ENCODE measurements at places on chromosomes 5 and 9. TPM values are rescaled to one million over a fixed set of nuclear protein-coding genes. Genes with fewer than 3 reads are reported as not detected.
A peak's percentile ranks its signal among the peaks of the same experiment; 100 is the strongest.

HRCT1 gene
- 32.7 TPM for total RNA-seq

DNA sequence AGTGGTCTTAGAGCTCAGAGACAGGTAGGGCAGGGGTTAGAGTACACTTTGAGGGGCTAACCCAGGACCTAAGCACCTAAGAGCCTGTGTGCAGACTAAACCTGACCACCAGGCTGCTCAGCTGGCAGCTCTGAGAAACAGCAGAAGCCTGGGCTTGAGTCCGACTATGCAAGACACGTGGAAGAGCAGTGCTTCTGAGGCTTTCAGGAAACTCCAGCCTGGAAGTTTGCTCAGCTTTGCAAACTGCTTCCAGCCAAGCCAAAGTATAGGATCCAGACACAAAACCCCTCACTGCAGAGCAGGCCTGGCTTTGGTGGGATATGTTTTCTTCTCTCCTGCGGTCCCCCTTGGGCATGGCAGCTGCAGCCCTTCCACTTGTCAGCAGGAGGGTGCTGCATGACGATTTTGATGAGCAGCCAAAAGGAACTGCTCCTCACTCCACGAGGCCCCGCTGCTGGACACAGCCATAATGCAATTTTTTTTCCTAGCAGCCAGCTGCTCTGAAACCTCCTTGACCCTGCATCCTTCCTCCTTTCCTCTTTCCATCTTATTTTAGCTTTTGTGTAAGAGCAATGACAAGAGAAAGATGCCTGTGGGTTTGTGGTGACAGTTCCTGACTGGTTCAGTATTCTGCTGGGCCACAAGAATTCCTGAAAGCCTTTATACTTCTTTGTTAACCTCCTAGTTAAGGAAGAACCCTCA, 123.1 kb downstream of the LIFR start:
- no peaks in the 10 kb centered on the region for H3K36me3 ChIP-seq
- no peak overlapping the region for H3K4me3 ChIP-seq
- DNase-seq: no peak

- no peak for DNase-seq
- no peak overlapping the region for H3K27ac ChIP-seq
- no peaks in the 10 kb centered on the region for H3K36me3 ChIP-seq
- H3K27me3 ChIP-seq: no peaks in the 10 kb centered on the region
- H3K4me1 ChIP-seq: no peaks in the 10 kb centered on the region
These were observed 55.3 kb upstream of the PRSS3 start for GRCh38 chr9:33740075-33740474.

GRCh38 chr5:9516591-9516990, 29.3 kb downstream of the SEMA5A start:
- no peaks in the 10 kb centered on the region for H3K27me3 ChIP-seq
- no peaks in the 10 kb centered on the region for H3K4me1 ChIP-seq
- no peaks in the 10 kb centered on the region for H3K36me3 ChIP-seq
- no peak overlapping the region for H3K4me3 ChIP-seq
- DNase-seq: no peak

GRCh38 chr5:98770209-98770910, 3.1 kb upstream of the RGMB start:
- H3K4me1 ChIP-seq: no peaks in the 10 kb centered on the region
- peak overlapping the region; percentile 75 for H3K27ac ChIP-seq
- no peak for DNase-seq
- H3K4me3 ChIP-seq: peak overlapping the region; percentile 70
- H3K36me3 ChIP-seq: no peaks in the 10 kb centered on the region

DNA sequence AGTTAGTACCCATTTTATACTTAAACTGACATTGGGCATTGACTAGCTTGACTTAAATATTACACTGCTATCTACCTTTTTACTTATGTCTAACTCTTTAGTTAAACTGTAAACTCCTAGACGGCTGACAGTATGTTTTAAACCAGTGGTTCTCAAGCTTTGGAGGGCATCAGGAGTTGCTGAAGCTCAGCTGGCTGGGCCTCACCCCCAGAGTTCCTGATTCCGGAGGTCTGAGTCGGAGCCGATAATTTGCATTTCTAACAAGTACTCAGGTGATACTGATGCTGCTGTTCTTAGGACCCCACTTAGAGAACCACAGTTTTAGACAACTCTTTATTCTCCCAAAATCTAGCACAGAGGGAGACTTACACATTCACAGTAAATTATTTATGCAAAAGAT, 63.3 kb upstream of the PCA3 start:
- H3K4me1 ChIP-seq: peaks cover 8% of the 10 kb centered on the region
- H3K27me3 ChIP-seq: no peaks in the 10 kb centered on the region
- peaks cover 50% of the 10 kb centered on the region for H3K36me3 ChIP-seq
- no peak for DNase-seq
